ENCODE measurements at places on chromosomes 4 and X. TPM values are rescaled to one million over a fixed set of nuclear protein-coding genes. Genes with fewer than 3 reads are reported as not detected.

The ERCC6L gene
- 3.8 TPM for total RNA-seq

The RAP2C gene
- 15.1 TPM for total RNA-seq

The SSX4B gene
- total RNA-seq: not detected

The NDNF gene
- 0.25 TPM for total RNA-seq

The SLC16A2 gene
- 5.0 TPM for total RNA-seq

The ARMCX2 gene
- total RNA-seq: 95.6 TPM

The CDK16 gene
- 66.1 TPM for total RNA-seq

The CTPS2 gene
- 8.9 TPM for total RNA-seq

The PNMA6F gene
- not detected for total RNA-seq

The ZFP92 gene
- under 0.01 TPM for total RNA-seq

The REELD1 gene
- total RNA-seq: not detected

The NXF2 gene
- not detected for total RNA-seq

The ADRA2C gene
- total RNA-seq: 0.66 TPM

The DGAT2L6 gene
- total RNA-seq: not detected

The PCDH18 gene
- 73.7 TPM for total RNA-seq

The CRMP1 gene
- total RNA-seq: 0.06 TPM

The SSX2 gene
- not detected for total RNA-seq

The GAGE2A gene
- not detected for total RNA-seq

The FGG gene
- total RNA-seq: not detected

The SLC6A14 gene
- total RNA-seq: not detected

The TNIP3 gene
- total RNA-seq: 0.37 TPM

The ARHGAP24 gene
- total RNA-seq: 53.0 TPM

The KCNE5 gene
- total RNA-seq: 0.25 TPM

The BCORL1 gene
- total RNA-seq: 2.1 TPM

The ZNF81 gene
- total RNA-seq: 4.5 TPM

The SSX5 gene
- total RNA-seq: not detected

The KIT gene
- total RNA-seq: 1.3 TPM

The IQSEC2 gene
- 4.8 TPM for total RNA-seq

The NLRP2B gene
- not detected for total RNA-seq

The NUP54 gene
- 59.7 TPM for total RNA-seq
